Spleen (tissue), 13 donors: ENCODE measurements at places on chromosomes 5 and 9. TPM values are rescaled to one million over a fixed set of nuclear protein-coding genes. Genes with fewer than 3 reads are reported as not detected.

DNA sequence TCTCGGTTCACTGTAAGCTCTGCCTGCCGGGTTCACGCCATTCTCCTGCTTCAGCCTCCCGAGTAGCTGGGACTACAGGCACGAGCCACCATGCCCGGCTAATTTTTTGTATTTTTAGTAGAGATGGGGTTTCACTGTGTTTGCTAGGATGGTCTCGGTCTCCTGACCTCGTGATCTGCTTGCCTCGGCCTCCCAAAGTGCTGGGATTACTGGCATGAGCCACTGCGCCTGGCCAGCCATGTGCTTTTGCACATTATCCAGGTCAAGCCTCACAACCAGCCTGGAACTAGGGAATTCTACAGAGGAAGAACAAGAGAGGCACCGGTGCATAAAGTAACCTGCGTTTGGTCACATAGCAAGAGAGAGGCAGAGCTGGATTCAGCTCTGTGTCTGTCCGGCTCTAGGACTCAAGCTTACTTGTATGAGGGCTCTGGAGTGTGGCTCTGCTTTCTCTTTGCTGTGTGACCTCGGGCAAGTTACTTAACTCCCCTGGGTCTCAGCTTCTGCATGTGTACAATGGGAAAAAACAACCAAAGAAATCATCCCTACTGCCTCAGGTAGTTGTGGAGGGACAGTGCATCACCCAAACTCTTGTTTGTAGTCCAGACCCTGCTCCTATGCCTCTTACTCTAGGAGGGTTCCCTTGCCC lies 6.3 kb downstream of the FGF18 start:
- peaks cover 10% of the 10 kb centered on the region for H3K27me3 ChIP-seq
- no peak overlapping the region for H3K27ac ChIP-seq
- no peak overlapping the region for H3K4me3 ChIP-seq
- no peaks in the 10 kb centered on the region for H3K36me3 ChIP-seq
- peaks cover 3% of the 10 kb centered on the region for H3K4me1 ChIP-seq

DNA sequence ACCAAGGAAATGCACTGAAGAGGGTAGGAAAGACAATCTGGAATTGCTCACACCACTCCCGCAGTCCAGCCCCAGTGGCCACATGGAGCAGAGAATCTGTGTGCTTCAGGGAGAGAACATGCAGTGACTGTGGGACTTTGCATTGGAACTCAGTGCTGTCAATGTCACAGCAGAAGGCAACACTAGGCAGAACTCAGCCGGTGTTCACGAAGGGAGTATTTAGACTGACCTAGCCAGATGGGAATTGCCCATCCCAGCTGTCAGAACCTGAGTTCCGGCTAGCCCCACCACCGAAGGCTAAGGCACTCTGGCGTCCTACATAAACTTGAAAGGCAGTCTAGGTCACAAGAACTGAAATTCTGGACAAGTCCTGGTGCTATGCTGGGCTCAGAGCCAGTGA lies 139.0 kb downstream of the AGTPBP1 start:
- no peak for DNase-seq
- no peaks in the 10 kb centered on the region for H3K4me1 ChIP-seq
- H3K27ac ChIP-seq, result no peak overlapping the region
- no peak overlapping the region for H3K4me3 ChIP-seq
- H3K27me3 ChIP-seq, result no peaks in the 10 kb centered on the region
- H3K36me3 ChIP-seq, result peaks cover 25% of the 10 kb centered on the region

GRCh38 chr5:17218353-17219005 lies 1.0 kb downstream of the BASP1 start:
- no peaks in the 10 kb centered on the region for H3K36me3 ChIP-seq
- peak overlapping the region; percentile 40 for H3K4me3 ChIP-seq
- DNase-seq, result peak; percentile 88
- peak overlapping the region; percentile 40 for H3K27ac ChIP-seq
- H3K27me3 ChIP-seq, result peaks cover 46% of the 10 kb centered on the region
- peaks cover 14% of the 10 kb centered on the region for H3K4me1 ChIP-seq

- no peak overlapping the region for H3K4me3 ChIP-seq
- H3K27me3 ChIP-seq, result peaks cover 98% of the 10 kb centered on the region
- H3K36me3 ChIP-seq, result no peaks in the 10 kb centered on the region
- H3K27ac ChIP-seq, result no peak overlapping the region
- no peak for DNase-seq
Measured at GRCh38 chr9:126626926-126627233, 13.2 kb downstream of the LMX1B start.

Gene CEL
- 1.9 TPM for total RNA-seq

DNA sequence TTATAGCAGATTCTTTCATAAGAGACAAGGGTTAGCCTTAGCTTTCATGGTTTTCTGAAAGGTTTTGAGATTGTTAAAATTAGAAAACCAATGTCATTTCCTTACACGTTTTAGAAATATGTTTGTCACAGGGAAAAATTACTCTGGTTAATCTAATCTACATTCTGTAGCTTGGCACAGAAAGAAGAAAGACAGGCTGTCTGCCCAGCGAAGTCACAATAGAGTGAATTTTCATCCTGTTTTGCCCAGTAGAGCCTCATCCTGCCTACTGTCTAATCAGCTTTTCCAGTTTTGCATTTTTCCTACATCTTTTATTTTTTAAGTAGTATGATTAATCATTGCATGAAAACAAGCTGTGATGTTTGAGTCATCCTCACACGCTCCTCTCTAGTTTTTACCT lies 688.8 kb downstream of the MTRR start:
- no peaks in the 10 kb centered on the region for H3K4me1 ChIP-seq
- H3K27ac ChIP-seq, result no peak overlapping the region
- H3K36me3 ChIP-seq, result no peaks in the 10 kb centered on the region
- H3K4me3 ChIP-seq, result no peak overlapping the region

GRCh38 chr5:180338001-180338707 lies 15.0 kb downstream of the GFPT2 start:
- no peak for DNase-seq
- no peak overlapping the region for H3K4me3 ChIP-seq
- H3K27me3 ChIP-seq, result no peaks in the 10 kb centered on the region
- H3K36me3 ChIP-seq, result no peaks in the 10 kb centered on the region

- H3K27me3 ChIP-seq, result no peaks in the 10 kb centered on the region
- no peak for DNase-seq
- H3K4me3 ChIP-seq, result no peak overlapping the region
- no peaks in the 10 kb centered on the region for H3K36me3 ChIP-seq
- no peaks in the 10 kb centered on the region for H3K4me1 ChIP-seq
Measured at GRCh38 chr5:20105915-20106314, 117.9 kb upstream of the CDH18 start.

GRCh38 chr9:93155716-93156474 lies 21.8 kb upstream of the NINJ1 start:
- peaks cover 8% of the 10 kb centered on the region for H3K4me1 ChIP-seq
- H3K36me3 ChIP-seq, result no peaks in the 10 kb centered on the region
- DNase-seq, result no peak
- H3K4me3 ChIP-seq, result no peak overlapping the region

Gene PRLR
- total RNA-seq, result 0.09 TPM

DNA sequence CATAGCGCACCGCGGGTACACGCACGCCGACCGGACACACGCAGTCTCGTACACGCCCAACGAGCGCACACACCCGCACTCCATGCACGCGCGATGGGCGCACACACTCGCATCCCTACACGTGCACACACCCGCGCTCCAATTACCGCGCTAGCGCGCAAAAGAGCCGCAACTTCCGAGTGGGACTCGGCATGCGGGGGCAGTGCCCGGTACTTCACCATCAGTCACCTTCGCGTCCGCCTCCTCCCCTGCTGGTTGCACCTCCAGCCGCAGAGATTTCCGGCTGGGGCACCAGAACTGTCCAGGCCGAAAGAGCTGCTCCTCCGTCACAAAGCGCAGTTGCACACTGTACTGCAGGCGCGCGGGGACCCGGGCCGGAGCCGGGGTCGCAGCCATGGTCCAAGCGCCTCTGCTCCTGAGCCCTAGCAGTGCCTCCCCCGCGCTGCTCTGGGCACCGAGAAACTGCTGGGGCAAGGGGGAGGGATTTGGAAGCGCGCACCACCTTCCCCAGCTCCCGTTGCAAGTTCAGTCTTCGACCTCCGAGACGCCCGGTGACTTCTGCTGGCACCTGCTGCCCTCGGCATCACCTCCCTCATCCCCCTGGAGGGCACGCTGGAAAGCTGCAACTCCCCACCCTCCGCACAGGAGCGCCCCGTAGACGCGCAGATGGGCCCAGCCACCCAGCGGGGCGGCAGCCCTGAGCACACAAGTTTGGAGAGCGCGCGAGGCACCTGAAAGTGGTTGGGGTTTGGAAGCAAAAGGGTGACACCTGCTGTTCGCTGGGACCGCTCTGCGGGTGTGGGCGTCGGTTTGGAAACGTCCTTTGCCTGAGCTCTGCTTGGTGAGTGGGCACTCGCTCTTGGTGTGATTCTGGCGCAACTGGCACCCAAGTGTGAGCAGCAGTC lies 337.4 kb upstream of the PUM3 start:
- H3K27ac ChIP-seq, result no peak overlapping the region
- peaks cover 11% of the 10 kb centered on the region for H3K4me1 ChIP-seq

Gene FAM153A
- 32.0 TPM for total RNA-seq

GRCh38 chr5:15946026-15946425 lies 233.6 kb downstream of the MARCHF11 start:
- H3K36me3 ChIP-seq, result no peaks in the 10 kb centered on the region
- H3K27ac ChIP-seq, result no peak overlapping the region
- H3K27me3 ChIP-seq, result no peaks in the 10 kb centered on the region

DNA sequence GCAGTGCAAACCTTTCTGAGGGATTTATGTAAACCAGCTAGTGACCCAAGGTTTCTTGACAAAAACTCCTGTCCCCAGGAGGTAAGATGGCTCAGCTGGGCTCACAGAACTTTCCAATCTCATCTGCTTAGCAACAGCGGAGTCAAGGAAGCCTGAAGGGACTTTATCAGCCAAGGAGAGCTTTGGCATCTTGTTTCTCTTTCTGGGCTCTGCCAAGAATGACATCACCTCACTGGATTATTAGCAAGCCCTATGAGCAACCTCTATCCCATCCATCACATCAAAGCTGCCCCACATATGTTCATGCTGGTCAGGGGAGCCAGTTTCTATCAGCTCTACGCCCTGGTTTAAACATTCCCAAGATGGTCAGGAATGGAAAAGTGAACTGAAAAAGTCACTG lies 461.3 kb downstream of the ENC1 start:
- H3K4me1 ChIP-seq, result no peaks in the 10 kb centered on the region
- no peak overlapping the region for H3K4me3 ChIP-seq
- no peak overlapping the region for H3K27ac ChIP-seq
- H3K36me3 ChIP-seq, result no peaks in the 10 kb centered on the region
- DNase-seq, result no peak
- H3K27me3 ChIP-seq, result no peaks in the 10 kb centered on the region

GRCh38 chr5:17340379-17340778 lies 122.9 kb downstream of the BASP1 start:
- no peak overlapping the region for H3K4me3 ChIP-seq
- no peak for DNase-seq
- H3K36me3 ChIP-seq, result no peaks in the 10 kb centered on the region
